ENCODE measurements at places on chromosomes 12 and 14.

DNA sequence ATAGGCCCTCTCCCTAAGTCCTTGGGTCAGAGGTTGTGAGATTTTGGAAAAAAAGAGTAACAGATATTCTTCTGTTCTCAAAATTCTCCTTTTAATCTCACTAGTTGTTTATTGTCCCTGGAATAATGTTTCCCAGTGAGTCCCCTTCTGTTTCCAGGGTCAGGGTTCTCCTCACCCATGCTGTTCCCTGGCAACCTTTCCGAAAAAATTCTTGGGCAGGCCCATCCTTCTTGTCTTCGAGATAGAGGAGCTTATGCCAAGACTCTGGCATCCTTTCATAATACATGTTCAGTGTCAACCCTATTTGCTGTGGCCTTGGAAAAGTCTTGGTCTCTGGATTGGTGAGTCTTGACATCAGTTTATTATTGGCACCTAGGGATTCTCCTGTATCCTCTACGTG is 212.4 kb upstream of the FAR2 start:
- no peak for DNase-seq

GRCh38 chr12:91074154-91074709 is 16.4 kb upstream of the KERA start:
- DNase-seq = no peak

- no peak for DNase-seq
Measured at GRCh38 chr14:74275241-74275841, 27.4 kb downstream of the ABCD4 start.

DNA sequence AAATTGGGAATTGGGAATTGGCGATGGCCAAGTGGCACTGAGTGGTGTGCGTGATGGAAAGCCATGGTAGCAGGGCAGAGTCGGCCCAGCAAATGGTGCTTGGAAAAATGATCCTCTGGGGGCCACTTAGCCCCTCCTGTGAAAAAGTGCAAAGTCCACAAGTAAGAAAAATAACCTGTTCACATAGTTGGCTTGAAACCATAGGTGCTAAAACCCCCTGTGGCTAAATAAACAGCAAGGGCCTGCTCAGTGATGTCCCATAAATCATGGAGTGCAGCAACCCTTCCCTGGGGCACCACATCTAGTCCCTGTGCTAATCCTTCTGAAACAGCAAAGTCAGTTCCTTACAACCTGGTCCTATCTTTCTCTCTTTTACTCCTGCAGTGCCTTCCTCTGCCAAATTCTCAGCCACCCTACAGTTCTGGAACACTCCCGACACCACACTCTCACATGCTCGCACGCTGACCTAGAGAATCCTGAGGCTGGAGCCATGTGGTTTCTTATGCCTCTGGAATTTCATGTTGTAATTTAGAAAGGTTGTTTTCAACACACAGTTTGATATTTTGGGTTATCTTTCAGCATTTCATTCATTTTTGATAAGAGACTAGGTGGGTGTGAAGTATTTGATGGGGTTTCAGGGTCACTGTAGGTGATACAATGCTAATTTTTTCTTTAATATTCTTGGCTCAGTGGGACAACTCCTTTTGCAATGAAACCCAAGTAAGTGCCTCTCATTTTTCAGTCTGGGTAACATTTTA is 123.6 kb downstream of the SMOC1 start:
- DNase-seq = no peak

DNA sequence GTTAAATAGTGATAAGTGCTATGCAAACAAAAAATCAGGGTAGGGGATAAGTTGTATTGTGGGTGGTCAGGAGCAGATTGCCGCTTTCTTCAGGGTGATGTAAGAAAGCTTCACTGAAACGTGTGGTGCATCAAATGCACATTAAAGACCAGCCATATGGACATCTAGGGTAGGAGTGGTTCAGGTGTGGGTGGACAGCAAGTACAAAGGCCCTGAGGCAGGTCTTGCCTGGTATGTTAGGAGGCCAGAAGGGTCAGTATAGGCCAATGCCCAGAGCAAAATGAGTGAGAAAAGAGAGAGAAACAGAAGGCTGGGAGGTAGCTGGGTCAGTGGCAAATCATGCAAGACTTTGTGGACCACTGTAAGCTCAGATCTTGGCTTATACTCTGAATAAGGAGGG is 25.6 kb upstream of the CISTR start:
- no peak for DNase-seq

DNA sequence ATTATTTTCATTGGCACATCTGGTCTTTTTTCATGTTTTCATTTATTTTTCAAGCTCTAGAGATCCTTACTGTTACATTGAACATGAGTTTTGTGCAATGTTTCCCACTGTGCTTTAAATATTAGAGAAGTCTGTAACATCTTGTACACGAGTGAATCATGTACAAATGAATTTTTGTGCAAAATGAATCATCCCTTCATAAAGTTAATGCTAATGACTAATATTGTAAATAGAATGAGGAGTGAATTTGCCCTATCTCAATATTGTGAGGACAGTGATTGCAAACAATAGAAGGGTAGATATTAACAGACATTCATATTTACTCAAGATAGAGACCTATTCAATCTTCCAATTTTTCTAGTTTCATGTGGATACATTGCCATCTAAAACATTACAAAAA is 463.3 kb upstream of the FOXG1 start:
- no peak for DNase-seq

DNA sequence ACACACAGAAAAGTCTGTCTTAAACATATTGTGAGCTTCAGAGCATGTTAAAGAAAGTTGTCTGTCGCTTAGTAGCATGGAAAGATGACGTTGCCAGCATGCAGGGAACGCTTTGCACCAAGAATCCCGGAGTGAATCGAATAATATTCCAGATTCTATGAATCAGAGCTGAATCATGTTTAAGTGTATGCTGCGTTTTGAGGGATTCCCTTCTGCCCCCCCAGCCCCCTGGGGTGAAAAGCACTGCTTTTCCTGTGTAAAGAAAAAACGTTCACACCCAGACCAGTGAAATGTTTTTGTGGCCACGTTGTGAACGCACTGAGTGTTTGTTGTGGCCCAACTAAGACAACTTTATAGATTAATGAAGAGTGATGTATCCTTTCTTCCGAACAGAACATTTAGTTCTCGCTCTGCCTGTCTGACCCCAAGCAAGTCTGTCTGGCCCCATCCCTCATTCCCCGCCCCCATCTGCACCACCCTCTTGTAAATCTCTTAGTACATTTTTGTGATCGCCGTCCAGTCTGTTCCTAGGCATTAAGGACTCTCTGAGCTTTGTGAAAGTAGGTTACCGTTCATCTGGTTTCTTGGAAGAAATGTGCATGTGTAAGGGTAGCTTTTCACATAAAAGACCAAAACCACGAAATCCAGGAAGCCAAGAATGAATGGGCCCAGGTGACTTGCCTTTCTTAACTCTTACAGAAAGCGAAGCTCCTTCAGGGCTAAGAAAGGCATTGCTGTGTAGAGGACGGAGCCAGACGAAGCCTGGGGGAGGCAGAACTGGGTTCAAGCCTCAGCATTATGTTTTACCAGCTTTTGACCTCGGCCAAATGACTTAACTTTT is 103.0 kb downstream of the SAMD4A start:
- DNase-seq = no peak

DNA sequence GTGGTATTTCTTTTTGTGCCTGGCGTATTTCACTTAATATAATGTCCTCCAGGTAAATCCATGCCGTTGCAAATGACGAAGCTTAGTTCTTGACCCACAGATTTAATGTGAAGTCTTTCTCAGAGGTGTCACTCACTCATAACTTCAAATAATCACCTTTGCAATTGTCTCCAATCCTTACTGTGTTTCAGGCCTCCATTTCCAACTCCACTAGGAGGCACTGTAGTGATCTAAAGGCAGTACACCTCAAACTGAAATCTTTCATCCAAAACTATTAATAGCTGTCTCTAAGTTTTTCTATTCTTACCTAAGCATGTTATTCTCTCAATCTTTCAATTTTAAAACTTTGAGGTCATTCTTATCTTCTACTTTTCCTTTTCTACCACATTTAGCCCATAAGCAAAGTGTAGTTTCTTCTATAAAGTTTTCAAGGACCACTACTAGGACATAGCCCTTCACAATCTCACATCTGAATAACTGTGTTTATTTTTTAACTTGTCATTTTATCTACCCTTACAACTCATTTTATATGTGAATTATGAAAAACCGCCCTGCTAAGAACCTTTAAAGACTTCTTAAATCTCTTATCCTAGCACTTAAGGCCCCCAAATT is 25.5 kb upstream of the FBXO34 start:
- DNase-seq = peak; percentile 64

DNA sequence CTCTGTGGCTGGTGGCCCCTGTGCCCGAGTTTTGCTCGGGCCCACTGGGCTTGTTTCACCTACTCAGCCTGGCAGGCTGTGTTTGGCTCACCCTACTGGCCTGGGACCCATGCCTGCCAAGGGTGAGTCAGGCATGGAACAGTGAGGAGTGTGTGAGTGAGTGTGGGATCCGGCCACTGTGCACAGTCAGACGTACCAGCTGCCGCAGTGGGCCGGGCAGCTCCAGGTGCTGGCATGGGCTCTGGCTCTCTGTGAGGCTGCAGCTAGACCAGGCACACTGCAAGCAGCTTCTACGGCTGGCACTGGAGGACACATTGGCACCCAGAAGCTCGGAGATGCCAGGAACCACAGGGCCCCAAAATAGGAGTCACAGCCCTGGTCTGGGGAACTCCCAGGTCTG is 40.6 kb downstream of the HSD17B6 start:
- no peak for DNase-seq

- peak; percentile 47 for DNase-seq
Measured at GRCh38 chr12:77229640-77230442, 164.5 kb upstream of the E2F7 start.

- peak; percentile 96 for DNase-seq
Measured at GRCh38 chr14:54805445-54806322, 96.9 kb downstream of the GCH1 start.

DNA sequence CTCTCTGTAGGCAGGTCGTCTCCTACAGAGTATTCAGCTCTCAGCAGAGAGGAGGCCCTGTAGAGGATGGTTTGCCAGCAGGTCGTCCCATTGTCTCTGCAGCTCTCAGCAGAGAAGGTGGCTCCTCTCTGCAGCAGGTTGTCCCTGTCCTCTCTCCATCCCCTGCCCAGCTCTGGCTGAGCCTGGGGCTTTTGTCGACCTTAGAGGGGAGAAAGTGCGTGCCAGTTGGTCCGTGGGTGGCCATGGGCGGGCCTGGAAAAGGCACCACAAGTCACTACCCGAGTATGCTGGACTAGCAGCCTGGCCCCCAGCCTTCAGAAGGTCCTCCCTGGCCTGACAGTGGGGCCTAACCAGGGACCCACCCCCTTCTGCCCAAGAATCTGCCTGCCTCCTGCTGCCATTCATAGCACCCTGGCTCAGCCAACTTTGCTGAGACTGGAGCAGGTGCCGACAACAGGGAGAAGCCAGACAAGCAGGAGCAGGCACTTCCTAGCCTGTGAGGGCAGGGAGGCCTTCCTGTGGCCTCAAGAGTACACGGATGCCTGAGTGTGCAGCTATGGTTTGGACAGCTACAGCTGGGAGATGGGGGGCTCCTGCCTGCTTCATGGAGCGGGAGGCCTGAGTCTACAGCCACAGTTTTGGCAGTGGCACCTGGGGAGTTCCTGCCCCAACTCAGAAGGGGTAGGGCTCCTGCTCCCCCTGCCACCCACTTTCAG is 59.7 kb upstream of the KCNH3 start:
- DNase-seq = peak; percentile 15

DNA sequence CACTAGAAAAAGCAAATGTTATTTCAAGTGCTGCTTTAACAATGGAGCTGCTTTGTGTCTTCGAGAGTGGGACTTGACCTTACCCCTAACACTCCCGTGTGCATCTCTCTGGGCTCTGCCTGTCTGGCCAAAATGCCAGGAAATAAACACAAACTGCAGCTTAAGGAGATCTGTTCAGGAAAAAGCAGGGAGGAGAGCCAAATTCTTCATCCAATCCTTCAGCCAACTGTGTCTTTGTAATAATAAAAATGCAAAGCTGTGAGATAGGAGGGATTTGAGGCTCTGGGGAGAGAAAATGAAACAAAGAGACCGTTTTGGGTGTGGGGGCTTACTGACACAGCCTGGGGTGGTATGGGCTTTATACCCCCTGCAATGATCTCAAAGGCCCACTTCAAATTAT is 85.8 kb upstream of the WSCD2 start:
- no peak for DNase-seq

GRCh38 chr12:115761784-115762183 is 515.7 kb downstream of the MED13L start:
- DNase-seq = no peak
